ENCODE measurements at places on chromosomes 13 and 19. TPM values are rescaled to one million over a fixed set of nuclear protein-coding genes. Genes with fewer than 3 reads are reported as not detected.

The ADGRE2 gene
- total RNA-seq: not detected

The FAM83E gene
- total RNA-seq: 1.3 TPM

The CYP2F1 gene
- total RNA-seq: not detected

The PROZ gene
- not detected for total RNA-seq

The ZNF738 gene
- 2.7 TPM for total RNA-seq

The ZNF492 gene
- total RNA-seq: 0.24 TPM

The IRGC gene
- not detected for total RNA-seq

The BSG gene
- total RNA-seq: 392 TPM

The PEX11G gene
- total RNA-seq: 3.9 TPM

Measured in hair follicle dermal papilla cell (primary cell).